Subcutaneous preadipocyte (primary cell): ENCODE measurements at places on chromosomes 12 and 14. TPM values are rescaled to one million over a fixed set of nuclear protein-coding genes. Genes with fewer than 3 reads are reported as not detected.

The PARPBP gene
- total RNA-seq, result 14.3 and 20.5 TPM in 2 replicates

The REP15 gene
- total RNA-seq, result 2.6 and 6.3 TPM in 2 replicates

The ABCC9 gene
- total RNA-seq, result 5.9 and 12.5 TPM in 2 replicates

The PEX5 gene
- total RNA-seq, result 27.6 and 30.5 TPM in 2 replicates

The RFX4 gene
- total RNA-seq, result not detected in 2 replicates

The PACS2 gene
- total RNA-seq, result 49.9 and 51.1 TPM in 2 replicates

The GON7 gene
- total RNA-seq, result 10.9 and 15.8 TPM in 2 replicates

The SPTLC2 gene
- 22.8 and 30.5 TPM in 2 replicates for total RNA-seq

The ASIC1 gene
- 1.2 and 2.6 TPM in 2 replicates for total RNA-seq

The ATL1 gene
- 2.0 and 5.5 TPM in 2 replicates for total RNA-seq

The FAM90A1 gene
- total RNA-seq, result 0.20 TPM in 1 of 2 replicates, not detected in the other

The STK38L gene
- 10.7 and 10.8 TPM in 2 replicates for total RNA-seq

The ACTR10 gene
- total RNA-seq, result 27.8 and 41.5 TPM in 2 replicates

The SLCO1B1 gene
- total RNA-seq, result not detected in 2 replicates

The LALBA gene
- not detected in 2 replicates for total RNA-seq

The NELL2 gene
- 0.20 and 0.37 TPM in 2 replicates for total RNA-seq

The GMFB gene
- 95.0 and 101 TPM in 2 replicates for total RNA-seq

The CEP83 gene
- total RNA-seq, result 13.2 and 24.0 TPM in 2 replicates

The BHLHE41 gene
- 1.1 and 3.7 TPM in 2 replicates for total RNA-seq

The LRP1-AS gene
- not detected in 2 replicates for total RNA-seq

The PLBD2 gene
- total RNA-seq, result 33.8 and 37.5 TPM in 2 replicates

The FOXA1 gene
- total RNA-seq, result 0.20 TPM in 1 of 2 replicates, not detected in the other

The RASSF9 gene
- under 0.01 and 0.20 TPM in 2 replicates for total RNA-seq

The CIROP gene
- total RNA-seq, result not detected in 2 replicates

The CLEC6A gene
- total RNA-seq, result not detected in 2 replicates

The EP400 gene
- 11.4 and 15.2 TPM in 2 replicates for total RNA-seq

The CMTM5 gene
- total RNA-seq, result not detected in 2 replicates

The TPI1 gene
- total RNA-seq, result 941 and 1,349 TPM in 2 replicates
